Activated naive CD4-positive, alpha-beta T cell treated with Interleukin-2 at 50 U/mL for 16 hours (primary cell): ENCODE measurements at places on chromosomes 16 and 17.
A peak's percentile ranks its signal among the peaks of the same experiment; 100 is the strongest.

GRCh38 chr16:55248058-55248457, 75.9 kb upstream of the IRX6 start:
- DNase-seq = no peak

DNA sequence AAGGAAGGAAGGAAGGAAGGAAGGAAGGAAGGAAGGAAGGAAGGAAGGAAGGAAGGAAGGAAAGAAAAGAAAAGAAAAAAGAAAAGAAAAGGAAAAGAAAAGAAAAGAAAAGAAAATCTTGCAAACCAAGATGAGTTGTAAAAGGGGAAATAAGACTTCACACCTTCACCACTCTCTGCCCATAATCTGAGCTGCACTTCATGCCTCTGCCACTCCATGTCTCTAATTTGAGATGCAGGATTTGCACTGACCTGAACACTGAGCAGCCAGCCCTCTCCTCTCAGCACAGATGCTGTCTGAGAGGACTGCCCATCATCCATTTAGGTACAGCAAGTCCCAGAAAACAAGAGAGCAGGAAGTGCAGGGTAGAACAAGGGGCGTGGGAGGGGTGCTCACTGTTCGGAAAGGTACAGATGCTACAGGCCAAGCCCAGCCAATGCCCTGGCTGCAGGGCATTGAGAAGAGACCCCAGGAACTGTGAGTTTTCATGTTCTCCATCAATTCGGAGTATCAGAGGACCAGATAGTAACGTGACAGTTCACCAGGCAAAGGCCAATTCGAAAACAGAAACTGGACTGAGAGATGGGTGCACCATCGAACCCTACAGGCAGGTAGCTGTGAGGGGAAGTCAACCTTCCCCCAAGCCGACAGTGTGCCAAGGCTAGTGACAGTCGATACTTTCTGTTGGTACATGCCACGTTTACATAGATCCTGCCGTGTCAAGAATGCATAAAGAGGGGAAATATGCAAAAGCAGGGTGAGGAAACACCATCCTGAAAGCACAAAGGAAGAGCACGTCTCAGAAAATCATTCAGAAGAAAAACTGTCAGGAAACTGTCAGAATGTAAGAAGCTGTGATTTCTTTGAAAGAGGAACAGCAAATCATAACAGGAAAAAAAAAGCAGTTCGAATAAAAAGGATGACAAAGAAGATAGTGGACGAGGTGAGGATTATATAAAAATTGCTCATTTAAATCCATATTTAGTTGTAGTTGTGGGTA, 142.0 kb upstream of the RCVRN start:
- no peak for DNase-seq

DNA sequence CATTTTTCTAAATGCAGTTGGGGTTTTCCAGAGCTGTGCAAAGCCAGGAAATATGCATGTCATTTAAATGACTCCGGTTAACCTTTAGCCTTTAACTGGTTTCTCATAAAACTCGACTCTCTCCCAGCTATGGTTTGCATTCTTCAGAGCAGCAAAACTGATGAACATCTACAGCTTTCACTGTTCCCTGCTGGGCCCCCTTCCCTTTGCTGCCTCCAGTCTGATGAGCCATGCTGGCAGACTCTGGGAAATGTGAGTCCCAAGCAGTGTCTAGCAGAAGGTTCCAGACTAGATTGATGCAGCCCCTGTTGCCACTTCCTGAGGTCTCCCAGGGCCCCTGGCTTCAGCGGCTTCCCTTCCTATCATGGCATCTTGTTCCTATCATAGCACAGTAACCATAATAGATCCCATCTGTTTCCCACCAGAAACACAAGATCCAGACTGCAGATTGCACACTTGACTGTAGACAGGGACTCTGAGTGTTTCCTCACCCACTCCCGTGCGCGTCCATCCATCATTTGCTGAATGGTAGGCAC, 135.4 kb downstream of the CLEC16A start:
- DNase-seq = no peak

GRCh38 chr16:23188911-23189310, 6.4 kb downstream of the SCNN1G start:
- no peak for DNase-seq

DNA sequence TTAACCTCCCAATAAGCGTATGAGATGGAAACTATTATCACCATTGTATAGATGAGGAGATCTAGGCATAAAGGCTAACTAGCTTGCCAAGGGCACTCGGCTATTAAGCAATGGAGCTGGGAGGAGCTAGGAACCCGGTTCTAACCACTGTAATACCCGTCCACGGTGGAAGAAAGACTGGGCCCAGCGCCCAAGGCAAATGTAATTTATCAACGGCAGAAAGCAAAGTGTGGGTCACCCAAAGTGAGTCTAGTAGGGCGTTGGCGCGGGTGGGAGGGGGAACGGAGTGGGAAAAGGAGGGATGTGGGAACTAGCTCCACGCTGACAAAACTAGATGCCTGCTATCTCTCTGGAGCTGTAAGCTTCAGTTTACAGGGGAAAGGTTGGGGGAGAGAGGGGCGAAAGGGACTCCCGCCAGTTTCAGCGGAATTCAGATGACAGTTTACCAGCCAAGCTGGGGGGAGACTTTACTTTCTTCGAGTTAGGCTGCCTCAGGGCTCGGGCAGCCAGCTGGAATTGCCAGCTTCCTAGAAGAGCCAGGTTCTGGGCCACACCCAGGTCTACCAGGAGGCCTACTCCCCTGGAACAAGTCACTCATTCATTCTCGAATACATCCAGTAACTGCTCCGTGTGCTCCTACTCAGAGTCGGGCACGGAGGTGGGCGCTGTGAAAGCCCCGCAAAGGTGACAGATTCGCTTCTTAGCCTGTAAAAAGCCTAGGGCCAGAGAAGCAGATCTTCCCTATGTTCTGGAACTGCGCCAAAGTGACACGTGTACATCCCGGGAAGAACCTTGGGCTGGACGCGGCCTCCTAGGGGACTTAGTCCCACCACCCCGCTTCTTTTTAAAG, 837 bp downstream of the LRRC59 start:
- peak; percentile 55 for DNase-seq

DNA sequence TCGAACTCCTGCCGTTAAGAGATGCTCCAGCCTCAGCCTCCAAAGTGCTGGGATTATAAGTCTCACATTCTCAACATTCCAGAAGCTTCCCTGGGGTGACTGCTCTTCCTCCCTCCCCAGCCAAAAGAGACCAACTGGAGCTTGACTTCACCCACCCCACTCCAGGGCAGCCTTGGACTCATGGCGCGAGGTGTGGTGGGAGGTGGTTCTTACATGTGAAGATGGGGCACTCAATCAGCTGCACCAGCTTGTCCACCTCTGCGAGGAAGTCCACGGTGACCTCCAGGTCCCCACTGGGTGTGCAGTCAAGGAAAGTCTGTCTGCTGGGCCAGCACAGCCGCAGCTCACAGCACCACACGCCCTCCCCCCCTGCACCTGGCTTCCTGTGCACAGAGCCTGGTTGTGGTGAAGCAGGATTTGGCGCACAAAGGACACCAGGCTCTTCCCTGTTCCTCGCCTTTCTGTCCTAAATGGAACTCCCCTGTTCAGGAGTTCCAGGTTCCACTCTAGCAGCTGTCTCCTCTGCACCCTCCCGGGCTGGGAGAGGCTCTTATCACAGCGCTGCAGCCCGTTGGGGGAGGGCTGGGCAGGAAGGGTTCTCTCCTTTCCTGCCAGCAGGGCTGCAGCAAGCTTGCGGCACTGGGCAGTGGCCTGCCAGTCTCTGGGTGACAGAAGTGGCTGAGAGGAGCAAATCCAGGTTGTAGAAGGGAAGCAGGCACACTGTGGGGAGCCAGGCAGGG, 9.6 kb upstream of the MTSS2 start:
- DNase-seq = no peak

DNA sequence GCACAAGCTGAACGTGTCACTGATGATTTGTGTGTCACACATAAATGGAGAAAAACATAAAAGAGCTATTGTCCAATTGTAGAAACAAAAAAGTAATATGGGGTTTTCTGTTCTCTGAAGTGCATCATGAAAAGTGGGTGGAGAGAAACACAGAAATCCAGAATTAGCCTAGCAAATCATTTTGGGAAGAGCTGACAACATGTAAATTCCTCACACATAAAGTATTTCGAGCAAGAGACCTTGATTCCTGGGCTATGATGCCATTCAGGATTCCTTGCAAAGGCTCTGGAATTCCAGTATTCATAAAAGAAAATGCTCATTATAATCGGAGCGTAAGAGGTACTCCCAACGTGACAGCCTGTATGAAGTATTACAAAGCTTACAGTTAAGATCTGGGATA, 1.1 kb downstream of the DCUN1D3 start:
- DNase-seq = no peak

DNA sequence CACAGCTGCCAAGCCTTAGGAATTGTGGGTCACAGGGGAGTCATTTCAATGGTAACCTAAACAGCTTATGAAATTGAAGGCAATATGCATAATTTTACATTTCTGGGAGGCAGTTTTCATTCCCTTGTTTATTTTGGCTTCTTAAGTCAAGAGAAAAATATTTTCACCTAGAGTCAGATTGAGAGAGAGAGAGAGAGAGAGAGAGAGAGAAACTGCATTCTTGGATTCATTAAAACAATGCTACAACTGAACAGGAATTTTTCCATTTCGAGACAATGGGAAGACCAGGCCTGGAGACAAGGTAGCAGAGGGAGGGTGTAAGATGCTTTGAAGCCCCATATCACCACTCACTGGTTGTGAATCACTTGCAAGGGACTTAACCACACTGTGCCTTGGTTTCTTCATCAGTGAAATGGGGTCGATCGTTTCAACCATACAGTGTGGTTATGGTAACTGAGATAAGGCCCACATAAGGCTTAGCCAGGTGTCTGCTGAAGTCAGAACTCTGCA, 224.7 kb upstream of the IRX3 start:
- no peak for DNase-seq

DNA sequence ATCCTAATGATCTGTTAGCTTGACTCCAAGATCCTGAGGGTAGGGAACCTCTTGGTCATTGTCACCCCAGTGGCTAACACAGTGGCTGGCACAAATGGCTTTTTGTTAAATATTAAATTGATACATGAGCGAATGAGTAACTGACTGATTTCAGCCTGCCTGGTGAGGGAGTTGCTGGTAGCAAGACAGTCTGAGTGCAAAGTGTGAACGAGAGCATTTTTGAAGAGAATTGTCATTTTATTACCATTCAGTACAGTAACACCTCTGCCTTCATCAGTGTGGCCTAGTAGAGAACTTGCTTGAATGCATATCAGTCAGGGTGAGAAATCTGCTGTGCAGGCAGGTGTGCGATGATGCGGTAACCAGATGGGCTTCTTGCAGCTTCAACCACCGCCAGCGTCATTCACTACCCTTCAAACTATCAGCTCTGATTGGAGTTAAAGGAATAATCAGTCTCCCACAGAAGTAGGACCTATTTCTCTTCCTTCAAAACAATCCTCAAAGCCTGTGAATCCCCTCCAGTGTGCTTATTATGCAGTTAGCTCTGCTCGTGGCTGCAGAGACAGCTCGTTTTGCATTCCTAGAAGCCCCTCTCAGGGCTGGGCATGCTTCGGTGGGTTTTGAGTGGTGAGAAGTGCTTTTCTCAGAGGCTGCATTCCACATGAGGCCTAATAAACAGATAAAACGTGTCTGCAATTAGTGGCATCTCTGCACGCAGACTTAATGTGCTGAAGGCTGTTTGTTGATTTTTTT, 29.0 kb downstream of the HEXIM2 start:
- DNase-seq = no peak

DNA sequence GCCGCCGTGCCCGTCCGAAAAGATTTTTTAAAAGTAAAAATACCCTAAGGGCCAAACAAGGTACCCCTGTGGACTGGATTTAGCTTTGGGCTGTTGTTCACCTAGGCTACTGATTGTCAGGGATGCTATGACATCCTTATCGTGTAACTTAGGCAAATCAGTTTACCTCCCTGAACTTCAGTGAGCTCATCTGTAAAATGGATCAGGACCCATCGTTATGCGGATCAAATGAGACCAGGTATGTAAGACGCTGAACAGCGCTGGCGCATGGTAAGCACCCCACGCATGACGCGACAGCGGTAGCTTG, 658 bp upstream of the ZNF771 start:
- no peak for DNase-seq

GRCh38 chr17:77148940-77149510, 8.3 kb downstream of the SEC14L1 start:
- DNase-seq = no peak

- no peak for DNase-seq
Observed at GRCh38 chr16:12904329-12904671, 2.9 kb downstream of the SHISA9 start.
